ENCODE measurements at places on chromosomes 5 and 9. TPM values are rescaled to one million over a fixed set of nuclear protein-coding genes. Genes with fewer than 3 reads are reported as not detected.

CCNI2 gene
- not detected for total RNA-seq

HACD4 gene
- total RNA-seq = 1.1 TPM

LRRC70 gene
- not detected for total RNA-seq

MCTP1 gene
- total RNA-seq = 6.8 TPM

PCDHGA7 gene
- total RNA-seq = 0.79 TPM
